ENCODE measurements at places on chromosomes 4 and X.

GRCh38 chr4:63529581-63530337 is 879.5 kb downstream of the TECRL start:
- no peak for DNase-seq

GRCh38 chr4:28092610-28093009 is 1232.0 kb downstream of the STIM2 start:
- no peak for DNase-seq

DNA sequence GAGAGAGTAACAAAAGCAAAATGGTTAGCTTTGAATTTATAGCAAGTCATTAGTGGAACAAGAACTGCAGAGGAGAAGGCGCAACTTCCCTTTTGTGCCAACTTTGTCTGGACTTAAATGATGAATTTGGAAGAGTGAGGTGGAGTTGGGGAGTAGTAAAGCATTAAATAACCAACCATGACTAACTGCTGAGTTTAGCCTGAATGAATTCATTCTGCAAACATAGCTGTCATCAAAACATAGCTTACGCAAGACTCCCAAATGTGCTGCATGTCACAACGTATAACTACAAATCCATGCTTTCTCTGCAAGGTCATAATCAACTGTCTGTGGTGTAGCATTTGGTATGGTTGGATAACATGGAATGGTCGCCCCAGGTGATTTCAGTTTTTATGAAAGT is 75.9 kb upstream of the RPL34 start:
- DNase-seq, result no peak

GRCh38 chr4:40702800-40703151 is 47.0 kb upstream of the NSUN7 start:
- no peak for DNase-seq

DNA sequence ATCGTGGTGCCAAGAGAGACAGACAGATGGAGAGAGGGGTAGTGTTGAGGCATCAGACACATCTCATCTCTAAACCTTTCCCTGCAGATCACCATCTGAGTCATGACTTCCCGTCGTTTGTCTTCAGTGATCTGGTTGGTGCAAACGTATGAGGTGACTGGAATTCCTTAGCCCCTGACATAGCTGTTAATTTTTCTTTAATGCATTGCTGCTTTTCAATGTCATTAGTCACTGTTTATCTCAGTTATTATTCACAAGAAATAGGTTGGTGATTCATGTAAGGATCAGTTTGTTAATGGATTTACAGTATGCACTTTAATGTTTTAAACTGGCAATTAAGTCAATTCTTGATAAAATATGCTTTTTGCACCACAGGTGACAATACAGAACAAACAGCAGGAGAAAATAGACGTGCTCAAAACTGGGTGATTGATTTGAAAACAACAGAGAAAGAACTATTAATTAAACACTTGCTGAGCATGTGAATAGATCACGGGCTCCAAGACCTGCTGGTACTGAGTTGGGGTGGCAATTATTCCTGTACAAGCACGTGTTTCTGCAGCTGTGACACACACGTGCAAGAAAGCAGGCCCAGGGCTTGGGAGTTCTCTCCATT is 1.3 kb upstream of the TMEM154 start:
- DNase-seq, result no peak

DNA sequence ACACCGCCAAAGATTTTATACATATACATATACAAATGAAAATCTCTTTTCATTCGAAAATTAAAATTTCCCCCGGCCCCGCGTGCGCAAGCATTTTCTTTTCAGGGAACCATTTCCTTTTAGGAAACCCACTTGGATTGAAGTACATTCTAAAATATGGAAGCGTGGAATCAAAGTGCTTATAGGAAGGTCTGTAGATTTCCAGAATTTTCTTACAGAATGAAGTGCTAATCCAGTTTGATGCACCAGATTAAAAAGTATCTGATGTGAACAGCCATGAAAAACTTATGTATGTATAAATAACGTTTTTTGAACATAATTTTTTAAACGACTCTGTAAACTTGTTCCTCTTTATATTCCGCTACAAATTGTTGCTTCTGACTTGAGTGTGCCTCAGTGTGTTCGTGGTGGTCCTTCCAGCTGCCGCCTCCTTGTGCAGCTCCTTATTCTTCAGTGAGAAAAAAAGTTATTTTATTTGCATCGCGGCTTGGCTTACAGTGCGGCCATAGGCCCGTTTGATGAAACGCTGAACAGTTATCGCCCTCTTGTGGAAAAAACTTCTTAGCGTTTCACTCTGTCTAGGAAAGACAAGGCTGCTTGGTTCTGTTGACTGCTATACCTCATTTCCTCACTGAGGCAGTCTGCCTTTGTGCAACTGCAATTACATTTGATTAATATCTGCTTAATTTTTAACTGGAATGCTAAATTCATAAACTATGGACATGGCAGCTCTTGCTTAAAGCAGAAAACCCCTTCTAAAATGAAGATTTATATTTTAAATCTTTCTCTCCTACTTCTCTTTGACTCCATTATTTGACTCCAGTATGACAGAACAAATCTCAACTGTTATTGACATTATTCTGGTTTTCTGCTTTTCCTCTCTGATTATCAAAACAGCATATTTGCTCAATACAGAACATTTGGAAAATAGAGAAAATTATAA is 4.7 kb upstream of the NKX6-1 start:
- DNase-seq, result no peak

GRCh38 chrX:123324625-123325024 is 140.5 kb downstream of the GRIA3 start:
- no peak for DNase-seq

DNA sequence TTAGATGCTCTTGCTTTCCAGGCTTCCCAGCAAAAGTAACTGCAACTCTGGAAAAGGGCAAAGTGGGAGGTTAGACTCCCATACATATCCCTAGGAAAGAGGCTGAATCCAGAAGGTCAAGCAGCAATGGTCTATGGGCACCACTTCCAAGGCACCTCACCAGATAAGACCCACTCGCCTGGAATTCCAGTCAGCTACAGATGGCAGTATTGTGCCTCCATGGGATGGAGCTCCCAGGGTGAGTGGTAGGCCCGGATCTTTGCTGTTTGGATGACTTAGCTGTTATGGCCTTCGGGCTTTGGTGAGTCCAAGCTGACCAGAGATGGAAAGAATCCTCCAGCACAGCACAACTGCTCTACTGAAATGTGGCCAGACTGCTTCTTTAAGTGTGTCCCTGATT is 688.0 kb downstream of the PCDH19 start:
- DNase-seq, result no peak

GRCh38 chr4:13496605-13497004 is 12.5 kb upstream of the RAB28 start:
- no peak for DNase-seq

- DNase-seq, result no peak
These were observed 157.8 kb upstream of the AADAT start for GRCh38 chr4:170247596-170247995.

DNA sequence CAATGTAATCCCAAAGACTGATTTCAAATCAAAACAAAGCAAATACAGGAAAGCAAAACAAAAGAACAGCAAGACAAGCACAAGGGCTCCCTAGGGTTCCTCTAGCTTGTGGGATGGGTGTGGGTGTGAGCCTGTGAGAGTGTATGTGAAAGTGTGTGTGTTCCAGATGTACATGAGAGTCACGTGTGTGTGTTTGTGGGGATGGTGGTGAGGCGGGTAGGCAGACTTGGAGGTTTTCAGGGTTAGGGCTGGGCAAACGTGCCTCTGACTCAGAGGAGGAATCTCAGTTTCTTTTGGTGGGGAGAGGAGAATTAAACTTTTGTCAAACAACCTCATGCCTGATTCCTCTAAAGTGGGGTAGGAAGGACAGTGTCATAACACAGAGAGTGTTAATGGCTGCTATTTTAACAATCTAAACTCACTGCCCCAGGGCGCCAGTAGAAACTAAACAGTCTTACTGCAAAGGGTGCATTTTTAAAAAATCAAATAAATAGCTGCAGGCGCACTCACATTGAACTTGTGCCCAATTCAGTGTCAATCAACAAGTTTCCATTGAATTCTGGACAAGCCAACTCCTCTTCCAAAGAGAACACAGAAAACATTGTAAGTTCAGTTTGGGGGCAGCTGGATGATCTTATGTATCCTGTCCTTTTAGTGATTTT is 51.8 kb downstream of the CHRDL1 start:
- DNase-seq, result no peak

DNA sequence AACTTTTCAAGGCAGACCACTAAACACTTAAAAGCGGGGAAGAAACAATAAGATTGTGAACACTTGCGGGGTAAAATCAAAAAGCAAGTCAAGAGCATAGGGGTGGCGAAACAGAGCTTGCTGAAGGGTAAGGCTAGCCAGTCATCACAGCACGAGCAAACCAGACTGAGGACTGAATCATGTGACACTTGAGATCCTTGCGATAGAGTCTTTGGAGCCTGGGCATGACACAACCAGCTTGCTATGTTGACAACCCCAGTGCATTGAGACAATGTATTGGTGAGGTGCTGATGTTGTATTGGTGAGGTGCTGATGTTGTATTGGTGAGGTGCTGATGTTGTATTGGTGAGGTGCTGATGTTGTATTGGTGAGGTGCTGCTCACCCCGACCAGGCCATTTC is 72.3 kb downstream of the SLIT2 start:
- no peak for DNase-seq

DNA sequence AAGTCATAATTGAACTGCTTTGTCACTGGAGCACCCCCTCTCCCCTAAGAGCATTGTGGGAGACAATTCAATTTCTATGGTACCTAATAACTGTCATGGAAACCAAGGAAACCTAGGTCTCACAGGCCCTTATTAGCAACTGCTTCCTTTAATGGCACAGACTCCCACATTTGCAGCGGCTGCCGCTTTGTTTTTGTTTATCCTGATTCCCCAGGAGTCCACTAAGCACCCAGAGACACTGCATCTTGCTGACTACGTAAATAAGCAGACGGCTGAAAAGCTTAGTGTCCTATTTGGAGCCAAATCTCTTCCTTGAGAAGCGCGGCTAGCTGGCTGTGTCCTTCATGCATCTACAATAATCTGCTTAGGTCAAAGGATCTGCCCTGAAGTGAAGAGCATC is 494.4 kb downstream of the TMA16 start:
- no peak for DNase-seq

- no peak for DNase-seq
These were observed 388.6 kb downstream of the PDHA2 start for GRCh38 chr4:96228463-96228862.

GRCh38 chr4:6292376-6293096 is 22.9 kb downstream of the WFS1 start:
- no peak for DNase-seq

DNA sequence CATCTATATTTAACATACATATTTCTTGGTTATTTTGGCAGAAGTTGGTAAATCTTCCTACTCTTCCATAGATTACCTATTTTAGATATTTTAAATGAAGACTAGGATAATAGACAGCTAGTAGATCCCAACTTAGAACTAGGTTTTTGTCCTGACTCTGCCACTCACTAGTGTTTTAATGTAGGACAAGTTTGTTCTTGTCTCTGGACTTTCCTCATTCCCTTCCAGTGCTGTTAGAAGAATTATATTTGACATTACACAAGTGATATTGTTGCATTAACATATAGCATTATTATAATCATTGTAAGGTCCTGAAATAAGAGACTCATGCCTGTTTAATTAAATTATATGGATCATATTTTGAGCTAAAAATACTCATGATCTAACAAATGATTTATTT is 24.1 kb upstream of the ALB start:
- no peak for DNase-seq

DNA sequence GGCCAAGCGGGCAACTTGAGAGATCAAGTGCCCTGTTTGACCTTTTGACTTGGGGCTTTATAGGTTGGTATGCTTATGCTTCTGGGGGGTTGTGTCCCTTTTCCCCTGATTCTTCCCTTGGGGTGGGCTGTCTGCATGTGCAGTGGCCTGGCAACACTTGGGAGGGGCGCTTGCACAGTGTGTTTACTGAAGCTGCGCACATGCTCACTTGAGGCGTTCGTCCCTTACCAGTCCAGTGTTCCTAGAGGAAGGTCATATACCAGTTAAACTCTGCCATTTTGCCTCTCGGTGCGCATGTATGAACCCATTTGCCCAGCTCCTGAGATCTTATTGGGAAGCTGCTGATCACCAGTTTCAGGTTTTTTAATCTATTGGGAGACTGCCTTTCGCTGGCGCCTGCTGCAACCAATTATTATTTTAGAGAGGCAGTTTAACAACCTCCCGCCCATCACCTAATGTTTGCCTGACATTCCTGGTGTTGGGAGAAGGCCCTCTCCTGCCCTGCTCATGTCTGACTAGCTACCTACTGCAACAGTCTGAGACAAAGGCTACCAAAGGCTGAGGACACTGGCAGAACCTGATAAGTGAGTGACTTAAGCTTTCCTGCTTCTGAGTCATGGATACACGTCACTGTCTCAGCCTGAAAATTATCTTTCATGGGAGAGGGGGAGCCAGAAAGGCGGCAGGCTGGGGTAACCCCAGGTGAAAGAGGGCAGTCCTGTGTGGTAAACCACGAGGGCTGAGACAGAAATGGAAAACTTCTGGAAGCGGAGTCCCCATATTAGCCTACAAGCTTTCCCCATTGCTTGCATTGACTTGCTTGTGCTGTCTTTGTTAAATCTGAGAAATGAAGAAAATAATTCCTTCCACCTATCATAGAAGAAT is 97.6 kb downstream of the CPE start:
- DNase-seq, result no peak

- no peak for DNase-seq
These were observed 49.3 kb upstream of the RPL34 start for GRCh38 chr4:108570993-108571569.

DNA sequence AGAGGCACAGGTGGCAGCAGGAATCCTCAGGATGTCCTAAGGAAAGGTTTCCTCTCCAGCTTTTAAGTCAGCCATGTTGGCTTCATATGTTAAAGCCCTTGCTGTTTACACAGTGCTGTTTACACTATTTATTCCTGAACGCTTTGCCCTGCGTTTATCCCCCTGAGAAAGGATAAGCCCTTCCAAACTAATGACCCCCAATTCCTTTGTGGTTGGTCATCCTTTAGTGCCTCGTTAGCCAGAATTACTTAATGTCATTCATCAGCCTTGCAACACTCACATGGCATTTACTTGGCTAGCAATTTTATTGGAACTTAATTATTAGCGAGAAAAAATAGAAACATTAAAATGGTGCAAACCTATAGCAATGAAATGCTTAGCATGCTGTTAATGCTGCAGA is 23.8 kb downstream of the VCX2 start:
- no peak for DNase-seq

DNA sequence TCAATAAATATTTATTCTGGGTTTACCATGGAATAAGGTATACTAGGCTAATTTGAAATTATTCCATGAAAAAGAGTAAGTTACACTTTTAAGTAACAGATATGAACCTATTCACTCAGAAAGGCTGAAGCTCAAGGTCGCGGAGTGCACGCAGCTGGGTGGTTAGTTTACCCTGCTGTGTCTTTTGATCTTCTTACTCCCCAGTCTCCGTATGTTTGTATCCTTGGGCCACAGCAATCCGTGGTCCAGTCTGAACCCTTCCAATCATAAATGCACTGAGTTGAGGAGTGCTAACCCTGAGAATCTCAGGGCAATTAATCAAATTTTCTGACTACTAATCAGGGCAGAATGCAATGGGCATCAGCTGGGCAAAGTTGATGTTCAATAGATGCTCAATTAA is 33.9 kb downstream of the RPS3A start:
- no peak for DNase-seq

GRCh38 chr4:107115185-107115847 is 79.2 kb upstream of the DKK2 start:
- DNase-seq, result no peak

- DNase-seq, result no peak
These were observed 97.0 kb upstream of the LNX1 start for GRCh38 chr4:53688186-53688790.

All from central memory CD8-positive, alpha-beta T cell (primary cell).